NCI-H1436 (cell line): ENCODE measurements at places on chromosomes 2 and 18.

DNA sequence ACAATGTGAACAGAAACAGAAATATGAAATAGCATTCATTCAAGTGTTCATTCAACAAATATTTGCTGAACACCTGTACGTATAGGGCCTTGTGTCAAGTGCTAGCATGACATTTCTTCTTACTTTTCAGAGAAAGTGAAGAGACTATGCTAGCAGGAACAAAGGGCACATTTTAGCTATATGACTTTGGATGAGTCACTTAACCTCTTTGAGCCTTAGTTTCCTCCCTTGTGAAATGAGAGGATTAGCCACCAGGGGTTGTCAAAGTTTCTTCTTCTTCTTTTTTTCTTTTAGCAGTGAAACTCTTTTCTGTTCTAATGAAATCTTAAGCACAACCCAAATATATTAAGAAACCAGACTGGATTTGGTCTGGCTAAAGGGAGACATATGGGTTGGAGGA lies 53.1 kb downstream of the FIGN start:
- DNase-seq: no peak

GRCh38 chr2:68441179-68441993 lies 25.7 kb downstream of the FBXO48 start:
- peak; percentile 87 for DNase-seq

DNA sequence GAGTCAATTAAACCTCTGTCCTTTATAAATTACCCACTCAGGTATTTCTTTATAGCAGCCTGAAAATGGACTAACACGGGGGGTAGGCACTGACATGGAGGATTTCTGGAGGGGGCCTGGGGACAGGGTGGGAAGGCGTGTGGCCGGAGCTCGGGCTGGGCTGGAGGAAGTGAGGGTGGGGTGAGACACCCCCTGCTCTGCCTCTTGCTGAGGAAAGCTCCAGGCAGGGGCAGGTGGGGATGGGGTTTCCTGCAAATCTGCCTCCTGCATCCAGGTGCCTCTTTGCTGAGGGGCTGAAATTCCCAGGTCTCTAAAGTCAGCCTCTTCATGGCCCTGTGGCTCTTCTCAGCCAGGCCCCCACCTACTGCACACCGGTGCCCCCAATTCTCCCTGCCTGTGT lies 25.7 kb upstream of the OTOS start:
- DNase-seq: no peak

DNA sequence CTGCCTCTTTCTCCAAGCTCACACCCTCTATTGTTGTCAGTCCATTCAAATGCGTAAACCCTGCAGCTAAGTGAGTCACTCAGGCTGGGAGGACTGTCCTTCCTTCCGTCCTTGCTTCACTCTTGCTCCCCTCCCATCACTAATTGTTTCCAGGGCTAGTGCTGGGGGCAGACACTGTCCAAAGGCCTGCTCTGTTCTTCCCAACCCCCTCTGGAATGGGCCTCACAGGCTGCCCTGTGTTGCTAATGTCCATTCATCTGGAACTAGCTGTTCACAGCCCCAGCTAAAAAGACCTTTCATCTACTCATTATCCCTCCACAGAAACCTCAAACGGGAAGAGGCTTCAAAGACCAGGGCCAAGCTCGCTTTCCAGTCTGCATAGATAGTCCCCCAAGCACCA lies 31.9 kb upstream of the NRP2 start:
- no peak for DNase-seq

- DNase-seq: no peak
Measured at GRCh38 chr2:3222636-3223035, 155.0 kb downstream of the EIPR1 start.

GRCh38 chr2:66581339-66582103 lies 146.6 kb downstream of the MEIS1 start:
- DNase-seq: no peak

DNA sequence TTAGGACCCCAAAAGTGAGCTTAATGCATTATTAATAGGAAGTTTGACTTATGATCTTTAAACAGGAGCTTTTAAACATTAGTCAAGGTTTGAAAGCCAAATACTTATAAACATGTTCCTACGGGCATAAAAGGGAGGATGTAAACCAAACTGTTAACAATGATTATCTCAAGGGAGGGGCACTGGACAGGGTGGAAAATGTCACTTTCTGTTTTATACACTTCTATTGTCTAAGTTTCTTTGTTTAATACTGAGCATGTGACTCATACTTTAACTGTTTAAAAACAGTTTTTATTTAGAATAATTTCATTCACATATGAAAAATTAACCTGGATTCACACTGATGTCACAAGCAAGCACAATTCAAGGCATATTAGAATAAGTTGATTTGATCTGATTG lies 18.3 kb upstream of the ITGA6 start:
- DNase-seq: no peak

GRCh38 chr2:156147594-156148330 lies 184.8 kb downstream of the NR4A2 start:
- no peak for DNase-seq

- DNase-seq: no peak
Measured at GRCh38 chr2:220000080-220000479, 372.6 kb downstream of the SLC4A3 start.

GRCh38 chr18:50987261-50987660 lies 19.4 kb downstream of the ELAC1 start:
- DNase-seq: no peak

- no peak for DNase-seq
Measured at GRCh38 chr18:46484971-46485370, 172.0 kb downstream of the LOXHD1 start.

DNA sequence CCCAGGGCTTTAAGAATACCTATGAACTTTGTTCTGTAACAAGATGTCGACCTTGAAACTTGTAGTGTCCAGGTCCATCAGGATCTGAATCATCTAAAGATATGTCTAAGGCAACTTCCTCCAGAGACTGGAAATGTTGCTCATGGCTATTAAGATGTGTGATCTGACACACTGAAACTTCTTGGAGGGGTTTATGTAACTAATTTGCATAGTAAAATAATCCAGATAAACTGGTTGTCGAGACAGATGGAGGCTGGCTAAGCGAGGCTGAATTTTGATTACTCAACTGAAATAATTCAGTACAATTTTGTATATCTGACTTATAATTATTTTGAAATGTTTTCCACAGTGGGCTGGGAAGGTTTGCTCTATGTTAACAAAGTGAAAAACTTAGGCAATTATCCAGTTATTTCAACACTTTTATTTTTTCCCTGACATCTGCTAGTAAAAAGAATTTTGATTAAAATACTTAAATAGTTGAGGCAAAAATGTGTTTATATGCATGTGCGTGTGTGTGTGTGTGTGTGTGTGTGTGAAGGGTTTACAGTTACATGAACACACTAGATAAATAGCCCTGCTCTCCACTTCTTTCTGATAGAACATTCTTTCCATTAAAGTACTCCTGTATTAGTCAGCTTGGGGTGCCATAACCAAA lies 11.4 kb upstream of the MAP3K20 start:
- no peak for DNase-seq

DNA sequence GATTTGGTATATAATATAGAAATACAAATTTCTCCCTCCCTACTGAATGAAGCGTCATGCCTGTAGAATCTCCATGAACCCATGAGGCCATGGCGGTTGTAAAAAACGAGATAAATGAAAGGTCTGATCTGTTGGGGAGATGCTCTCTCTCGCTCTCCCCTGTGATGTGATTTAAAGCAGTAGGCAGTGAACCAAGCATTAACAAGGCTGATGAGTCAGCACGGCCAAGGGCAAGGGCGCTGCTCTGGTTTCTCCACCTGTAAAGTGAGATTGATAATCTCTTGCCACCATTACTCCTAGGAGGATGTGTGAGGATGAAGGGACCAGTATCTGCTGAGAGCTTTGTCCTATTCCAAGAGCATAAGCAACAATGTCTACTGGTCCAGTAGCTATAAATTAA lies 553.3 kb downstream of the CMPK2 start:
- DNase-seq: no peak

DNA sequence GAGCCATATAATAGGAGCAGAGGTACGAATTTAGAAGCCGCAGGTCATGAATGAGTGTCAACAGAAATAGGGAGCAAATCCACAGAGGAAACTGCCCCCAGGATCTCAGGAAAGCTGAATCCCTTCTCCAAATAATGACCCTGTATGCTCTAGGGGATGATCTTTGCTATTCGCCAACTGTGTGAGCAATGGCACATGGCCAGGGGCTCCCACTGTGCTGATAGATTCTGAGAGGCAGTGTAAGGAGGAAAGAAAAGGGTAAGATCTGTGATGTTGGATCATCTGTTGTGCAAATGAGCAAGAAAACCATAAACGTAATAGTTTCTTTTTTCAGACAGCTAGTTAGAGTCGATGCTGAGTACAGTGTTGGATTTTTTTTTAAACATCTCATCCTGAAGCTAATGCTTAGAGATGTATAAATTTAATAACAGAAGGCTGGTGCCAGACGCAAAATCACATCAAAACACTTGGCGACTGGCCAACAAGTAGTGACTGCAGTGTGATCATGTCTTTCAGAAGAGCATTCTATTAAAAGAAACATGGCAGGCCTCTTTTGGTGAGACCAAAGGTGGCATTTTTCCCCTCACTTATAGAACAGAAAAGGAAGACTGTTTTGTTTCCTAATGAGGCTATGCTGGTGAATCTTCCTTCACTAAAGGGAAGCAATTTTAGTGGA lies 77.4 kb downstream of the ABCA12 start:
- peak; percentile 8 for DNase-seq

DNA sequence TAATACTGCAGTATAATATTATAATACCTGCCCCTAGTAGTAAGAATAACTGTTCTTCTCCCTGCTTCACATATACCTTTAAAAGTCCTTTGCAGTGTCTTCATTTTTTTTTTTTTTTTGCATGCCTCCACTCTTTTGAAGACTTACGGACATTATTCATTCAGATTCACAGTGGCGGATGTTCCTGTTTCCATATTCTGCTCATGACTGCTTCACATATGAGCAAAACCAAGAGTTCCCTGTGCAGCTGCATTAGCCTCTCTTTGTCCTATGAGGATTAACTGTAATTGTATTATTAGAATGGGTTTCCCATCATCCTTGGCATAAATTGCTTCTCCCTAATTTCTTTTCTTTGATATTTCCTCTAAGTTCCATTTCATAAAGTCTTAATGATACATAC lies 12.8 kb downstream of the IL18RAP start:
- no peak for DNase-seq

GRCh38 chr2:144512891-144513351 lies 7.0 kb downstream of the ZEB2 start:
- DNase-seq: no peak

DNA sequence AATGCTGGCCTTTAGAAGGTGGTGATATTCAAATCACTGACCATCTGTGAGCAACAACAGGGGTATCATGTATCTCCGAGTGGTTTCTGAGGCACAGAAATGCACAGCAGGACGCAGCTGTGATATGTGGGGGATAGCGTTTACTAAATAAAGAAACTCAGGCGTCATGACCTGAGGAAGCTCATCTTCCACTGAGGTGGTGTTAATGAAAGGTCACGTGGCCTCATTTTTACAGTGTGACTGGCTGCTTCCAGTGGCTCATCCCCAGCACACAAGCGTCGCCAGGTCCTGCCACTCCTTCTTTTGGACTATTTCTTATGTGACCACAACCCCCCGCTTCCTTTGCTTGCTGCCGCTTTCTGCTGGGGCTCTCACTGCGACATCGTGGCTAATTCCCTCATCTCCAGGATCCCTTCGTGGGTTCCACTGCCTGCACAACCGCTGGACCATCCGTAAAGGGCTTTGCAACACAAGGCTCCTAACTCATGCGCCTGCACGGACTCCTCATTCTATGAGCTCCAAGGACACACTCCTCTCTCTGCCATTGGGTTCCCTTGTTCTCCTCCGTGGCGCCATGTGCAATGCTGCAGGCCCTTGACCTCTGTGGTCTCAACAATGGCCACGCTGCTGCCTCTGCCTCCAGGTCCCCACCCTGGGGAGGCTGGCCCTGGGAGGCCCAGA lies 109.3 kb downstream of the MBP start:
- no peak for DNase-seq

DNA sequence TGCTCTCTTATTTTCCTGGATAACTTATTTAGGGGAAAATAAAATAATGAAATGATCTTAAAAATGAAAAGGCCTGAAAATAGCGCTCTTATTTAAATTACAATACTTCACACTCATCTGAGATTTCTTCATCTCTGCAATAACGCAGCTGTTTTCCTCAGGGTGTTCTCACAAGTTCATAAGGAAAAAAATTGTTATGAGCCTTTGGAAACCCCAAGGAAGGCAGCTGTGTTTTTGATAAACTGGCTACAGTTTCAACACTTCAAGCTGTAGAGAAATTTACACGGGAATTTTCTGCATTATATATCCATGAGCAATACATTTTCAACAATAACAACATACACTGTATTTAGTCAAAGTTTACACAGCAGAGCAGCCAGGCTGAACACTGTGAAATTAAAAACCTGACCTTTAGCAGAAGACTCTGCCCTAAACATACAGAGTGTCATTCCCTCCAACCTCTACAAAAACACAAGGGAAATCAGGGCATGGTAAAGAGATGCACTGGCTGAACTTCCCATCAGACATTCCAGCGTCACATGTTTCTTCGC lies 959.6 kb downstream of the SLC4A3 start:
- DNase-seq: no peak

DNA sequence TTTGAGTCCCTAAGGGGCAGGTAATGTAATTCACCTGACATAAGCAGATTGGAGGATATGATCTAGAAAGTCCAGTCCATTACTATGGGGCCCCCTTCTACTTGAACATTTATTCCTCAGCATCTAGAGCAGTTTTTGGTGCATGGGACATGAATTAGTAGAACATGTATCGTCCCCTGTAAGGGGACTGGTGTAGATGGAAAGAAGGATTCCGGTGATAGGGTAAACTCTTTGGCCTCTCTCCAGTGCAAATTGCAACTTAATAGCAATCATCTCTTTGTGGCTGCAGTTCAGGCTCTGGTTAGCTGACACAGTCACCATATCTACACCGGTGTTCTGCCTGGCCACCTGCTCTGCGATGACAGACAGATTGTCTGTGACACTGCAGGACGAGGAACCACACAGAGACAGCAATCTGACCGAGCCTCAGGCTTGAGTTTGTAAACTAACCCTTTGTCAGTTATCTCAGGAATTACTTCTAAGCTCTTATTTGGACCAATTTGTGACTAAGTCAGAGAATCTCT lies 6.4 kb upstream of the SLC8A1 start:
- DNase-seq: no peak

DNA sequence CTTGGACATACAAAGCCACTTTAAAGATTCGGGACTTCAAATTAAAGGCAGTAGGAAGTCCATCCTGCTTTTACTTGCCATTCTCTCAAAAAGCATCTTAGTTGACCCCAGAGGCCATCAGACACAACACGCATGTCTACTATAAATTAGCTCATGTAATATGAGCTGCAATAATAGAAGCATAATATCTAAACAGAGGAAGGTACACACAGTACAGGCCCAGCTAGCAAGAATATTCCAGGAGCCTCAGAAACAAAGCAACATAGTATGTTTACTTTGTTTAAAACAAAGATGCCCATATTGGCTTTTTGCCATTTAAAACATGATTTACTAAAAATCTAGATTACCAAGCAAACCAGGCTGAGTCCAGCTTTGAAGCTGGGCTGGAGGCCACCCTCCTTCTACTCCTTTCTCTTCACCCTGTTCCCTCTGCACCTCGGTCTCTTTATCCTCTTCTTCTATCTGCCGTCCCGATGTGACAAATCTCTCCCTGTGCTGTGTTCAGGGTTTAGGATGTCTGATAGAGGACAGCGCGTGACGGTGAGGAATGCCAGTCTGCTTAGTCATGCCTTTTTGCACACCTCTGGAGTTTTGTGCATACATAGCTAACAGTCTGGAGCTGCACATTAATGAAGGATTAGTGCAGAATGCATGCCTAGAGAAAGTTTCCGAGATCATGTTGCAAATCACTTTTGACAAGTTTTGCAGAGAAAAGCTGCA lies 28.2 kb downstream of the DTNA start:
- DNase-seq: no peak

GRCh38 chr18:63774511-63774910 lies 707 bp upstream of the SERPINB7 start:
- DNase-seq: no peak
